ENCODE measurements at places on chromosomes 6 and 20.

- no peak for DNase-seq
Measured at GRCh38 chr6:136086686-136087085, 163.4 kb downstream of the MTFR2 start.

DNA sequence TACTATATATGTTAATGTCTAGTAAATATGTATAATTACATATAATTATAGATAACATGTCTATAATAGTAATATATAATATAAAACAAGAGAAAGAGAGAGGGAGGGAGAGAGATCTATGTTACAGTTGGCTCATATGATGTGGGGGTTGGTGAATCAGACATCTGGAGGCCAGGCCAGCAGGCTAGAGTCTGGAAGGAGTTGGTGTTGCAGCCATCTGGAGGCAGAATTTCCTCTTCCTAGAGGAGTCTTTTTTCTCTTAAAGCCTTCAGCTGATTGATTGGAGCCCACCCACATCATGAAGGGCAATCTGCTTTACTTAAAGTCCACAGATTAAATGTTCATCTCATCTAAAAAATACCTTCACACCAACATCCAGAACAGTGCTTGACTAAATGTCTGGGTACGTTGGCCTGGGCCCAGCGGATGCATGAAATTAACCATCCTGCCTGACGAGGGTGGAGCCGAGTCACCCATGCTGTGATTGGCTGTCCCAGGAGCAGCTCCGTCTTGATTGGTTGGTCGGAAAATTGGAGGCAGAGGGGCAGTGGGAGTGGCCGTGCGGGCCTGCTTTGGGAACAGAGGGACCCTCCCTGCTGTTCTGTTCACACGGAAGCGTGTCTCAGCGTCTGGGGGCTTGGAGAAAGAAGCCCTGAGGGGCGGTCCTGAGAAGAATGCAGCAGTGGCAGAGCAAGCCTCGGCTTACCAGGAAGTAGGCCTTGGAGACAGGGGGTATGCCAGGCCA is 392.4 kb downstream of the QKI start:
- DNase-seq, result no peak

DNA sequence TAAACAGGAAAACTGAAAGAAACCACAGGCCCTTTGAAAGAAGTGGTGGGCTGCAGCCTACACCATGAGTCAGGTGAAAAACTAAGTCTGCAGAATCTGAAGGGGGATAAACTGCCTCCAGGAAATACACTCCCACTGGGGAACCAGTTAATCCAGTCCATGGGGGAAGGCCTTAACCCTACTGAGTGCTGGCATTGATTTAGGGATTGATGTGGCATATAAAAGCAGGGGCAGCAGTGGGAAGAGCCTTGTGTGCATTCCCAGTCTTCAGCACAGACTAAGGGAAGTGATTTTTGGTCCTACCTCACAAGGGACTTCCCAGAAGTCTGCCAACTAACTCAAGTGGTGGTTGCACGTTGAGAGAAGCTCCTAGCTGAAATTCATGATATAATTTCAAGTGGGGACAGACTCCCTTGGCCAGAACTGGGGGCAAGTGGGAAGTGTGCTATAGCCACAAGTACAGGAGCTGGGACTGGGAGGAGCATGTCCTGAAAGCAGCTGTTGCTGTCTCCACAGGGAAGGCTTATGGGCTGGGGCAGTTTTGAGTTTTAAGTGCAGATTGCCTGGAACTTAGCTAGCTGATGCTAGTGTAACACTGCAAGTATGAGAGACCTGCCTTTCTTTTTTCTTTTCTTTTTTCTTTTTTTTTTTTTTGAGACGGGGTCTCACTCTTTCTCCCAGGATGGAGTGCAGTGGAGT is 31.2 kb downstream of the CITED2 start:
- no peak for DNase-seq

DNA sequence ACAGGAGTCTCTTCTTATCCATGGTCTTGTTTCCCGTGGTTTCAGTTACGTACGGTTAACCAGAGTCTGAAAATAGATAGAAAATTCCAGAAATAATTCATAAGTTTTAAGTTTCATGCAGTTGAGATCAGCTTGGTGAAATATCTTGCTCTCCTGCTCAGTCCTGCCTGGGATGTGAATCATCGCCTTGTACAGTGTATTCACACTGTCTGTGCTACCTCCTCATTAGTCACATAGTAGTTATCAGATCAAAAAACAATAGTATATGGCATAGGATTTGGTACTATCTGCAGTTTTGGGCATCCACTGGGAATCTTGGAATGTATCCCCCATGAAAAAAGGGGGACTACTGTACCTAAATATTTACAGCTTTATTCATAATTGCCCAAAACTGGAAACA is 22.7 kb upstream of the MOCS1 start:
- DNase-seq, result no peak

DNA sequence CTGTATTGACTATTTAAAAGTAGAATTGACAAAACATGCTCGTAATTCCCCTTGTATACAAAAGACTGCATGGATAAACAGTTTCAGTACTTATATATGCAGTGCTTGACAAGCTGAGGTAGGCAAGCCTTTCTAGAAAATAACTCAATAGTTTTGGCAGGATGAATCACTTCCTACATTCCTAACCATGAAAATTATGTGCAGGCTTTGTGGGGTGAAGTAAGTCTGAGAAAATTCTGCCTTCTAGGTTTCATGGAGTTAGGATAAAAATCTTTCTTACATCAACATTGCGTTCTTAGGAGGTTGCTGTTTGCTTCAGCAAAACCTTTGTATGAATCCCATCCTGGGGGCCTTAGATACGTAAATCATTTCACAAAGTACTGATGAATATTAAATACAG is 801.4 kb upstream of the EYS start:
- no peak for DNase-seq

GRCh38 chr6:106360410-106360988 is at the start of gene CRYBG1:
Gene CRYBG1, plus strand, starts transcription at chr6:106360717. Its CDS starts 192 bp downstream, at chr6:106360909.
- DNase-seq, result peak; percentile 37

GRCh38 chr20:49323622-49324238 is 45.9 kb upstream of the ZNFX1 start:
- DNase-seq, result no peak

DNA sequence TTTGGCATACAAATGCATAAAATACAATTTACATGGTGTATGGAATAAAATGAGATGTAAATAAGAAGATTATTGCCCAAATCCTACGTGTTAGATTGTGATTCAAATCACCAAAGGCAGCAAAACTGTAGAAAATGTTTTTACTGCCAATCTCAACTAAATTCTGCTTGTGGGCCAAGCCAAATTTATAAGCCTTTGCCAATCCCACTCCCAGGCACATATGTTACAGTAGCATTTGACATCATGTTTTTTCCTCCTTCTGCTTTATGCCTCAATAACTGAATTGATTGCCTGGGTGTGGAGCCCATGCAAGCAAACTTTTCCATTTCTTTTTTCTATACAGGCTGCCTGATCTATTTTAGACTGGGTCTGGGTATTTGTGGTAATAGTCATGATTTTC is 36.3 kb upstream of the LRRC1 start:
- DNase-seq, result no peak

DNA sequence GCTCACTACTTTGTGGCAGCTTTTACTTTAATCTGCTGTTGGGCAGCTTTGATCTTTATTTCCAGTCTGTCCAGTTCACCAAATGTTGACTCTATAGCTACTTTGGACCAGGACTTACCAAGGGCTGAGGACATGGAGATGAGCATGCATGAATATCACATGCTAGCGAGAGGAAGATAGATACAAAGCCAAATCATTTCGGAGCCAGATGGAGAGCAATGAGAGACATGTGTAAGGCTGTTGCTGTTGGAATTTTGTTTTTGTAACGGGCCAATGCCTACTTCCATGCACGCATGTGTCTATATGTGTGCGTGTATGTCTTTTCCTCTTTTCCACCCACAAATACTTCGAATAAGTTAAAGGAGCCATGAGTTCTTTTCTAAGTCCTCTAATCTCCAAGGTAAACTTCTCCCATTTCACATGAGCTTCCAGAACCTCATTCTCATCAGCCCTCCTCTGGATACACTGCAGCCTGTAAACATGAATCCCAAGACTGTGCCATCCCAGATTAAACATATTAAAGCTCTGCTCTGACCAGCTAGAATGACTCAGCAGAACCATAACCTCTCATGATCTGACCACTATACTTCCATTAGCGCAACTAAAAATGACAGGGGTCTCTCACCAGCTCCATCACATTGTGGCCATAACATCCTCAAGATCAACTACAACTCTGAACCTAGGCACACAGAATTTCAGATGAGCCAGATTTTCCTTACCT is 160.7 kb downstream of the LRFN2 start:
- no peak for DNase-seq

DNA sequence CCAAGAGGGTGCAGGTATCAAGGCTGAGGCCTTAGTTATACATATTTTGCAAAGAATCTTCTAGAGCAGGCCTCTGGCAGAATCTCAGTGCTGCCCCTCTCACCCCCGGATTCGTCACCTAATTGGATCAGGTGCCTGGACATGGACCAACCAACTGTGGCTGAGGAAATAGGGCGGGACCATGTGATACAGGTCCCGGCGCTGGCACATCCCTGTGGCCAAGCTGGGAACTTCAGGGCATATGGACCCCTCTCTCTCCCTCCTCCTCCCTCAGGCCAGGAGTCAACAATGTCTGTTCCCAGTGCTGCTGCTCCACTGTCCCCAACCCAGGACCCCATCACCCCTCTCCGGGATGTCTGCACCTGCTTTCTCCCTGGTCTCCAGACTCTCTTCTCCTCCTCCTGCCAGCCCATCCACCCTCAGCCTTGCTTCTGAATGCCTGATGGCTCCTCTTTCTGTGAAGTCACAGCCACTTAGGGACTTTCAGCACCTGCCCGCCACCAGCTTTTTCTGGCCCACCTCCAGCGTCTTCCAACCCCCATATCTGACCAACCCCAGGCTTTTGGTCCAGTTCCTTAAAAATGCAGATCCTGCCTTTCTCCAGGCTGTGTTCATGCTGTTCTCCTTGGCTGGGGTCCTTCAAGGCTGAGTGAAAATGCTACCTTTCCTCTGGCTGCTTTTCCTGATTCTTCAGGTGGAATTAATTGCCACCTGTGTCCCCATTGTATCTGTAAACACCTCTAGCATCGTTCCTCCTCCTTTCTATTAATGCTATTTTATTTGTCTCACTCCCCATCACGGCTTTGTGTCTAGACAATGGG is 19.0 kb upstream of the MLN start:
- no peak for DNase-seq

DNA sequence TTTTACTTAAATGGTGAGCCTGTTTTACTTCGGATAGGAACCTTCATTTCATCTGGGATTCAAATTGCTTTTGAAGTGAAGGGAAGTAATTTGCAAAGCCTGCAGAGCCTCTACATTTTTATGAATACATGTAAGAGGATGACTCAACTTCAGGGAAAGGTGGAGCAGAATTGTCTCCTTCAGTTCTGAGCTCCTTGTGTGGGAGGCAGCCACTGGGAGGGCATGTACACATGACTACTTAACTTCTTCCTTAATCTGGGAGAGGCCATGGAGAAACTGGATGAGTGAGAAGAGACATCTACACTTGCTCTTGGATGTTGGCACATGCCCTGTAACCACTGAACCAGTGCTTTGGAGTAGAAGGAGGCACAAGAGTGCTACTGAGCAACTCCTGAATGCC is 145.1 kb upstream of the NRSN1 start:
- no peak for DNase-seq

GRCh38 chr6:160057080-160057479 is 64.5 kb upstream of the SLC22A1 start:
- no peak for DNase-seq

GRCh38 chr6:34295721-34296120 is 46.9 kb upstream of the SMIM29 start:
- no peak for DNase-seq

GRCh38 chr6:163954088-163954775 is 539.7 kb downstream of the QKI start:
- DNase-seq, result no peak

- no peak for DNase-seq
Measured at GRCh38 chr20:63254606-63255384, 532 bp upstream of the NKAIN4 start.

- DNase-seq, result no peak
Measured at GRCh38 chr20:48820649-48820973, 7.2 kb downstream of the PREX1 start.

GRCh38 chr6:70985156-70985555 is 28.3 kb upstream of the B3GAT2 start:
- DNase-seq, result no peak
